Stimulated activated CD4-positive, alpha-beta T cell treated with anti-CD3 and anti-CD28 coated beads, Interleukin-1b, Interleukin-23, amount 100 ng/mL, for 48 hours (primary cell): ENCODE measurements at places on chromosomes 6 and 20.

DNA sequence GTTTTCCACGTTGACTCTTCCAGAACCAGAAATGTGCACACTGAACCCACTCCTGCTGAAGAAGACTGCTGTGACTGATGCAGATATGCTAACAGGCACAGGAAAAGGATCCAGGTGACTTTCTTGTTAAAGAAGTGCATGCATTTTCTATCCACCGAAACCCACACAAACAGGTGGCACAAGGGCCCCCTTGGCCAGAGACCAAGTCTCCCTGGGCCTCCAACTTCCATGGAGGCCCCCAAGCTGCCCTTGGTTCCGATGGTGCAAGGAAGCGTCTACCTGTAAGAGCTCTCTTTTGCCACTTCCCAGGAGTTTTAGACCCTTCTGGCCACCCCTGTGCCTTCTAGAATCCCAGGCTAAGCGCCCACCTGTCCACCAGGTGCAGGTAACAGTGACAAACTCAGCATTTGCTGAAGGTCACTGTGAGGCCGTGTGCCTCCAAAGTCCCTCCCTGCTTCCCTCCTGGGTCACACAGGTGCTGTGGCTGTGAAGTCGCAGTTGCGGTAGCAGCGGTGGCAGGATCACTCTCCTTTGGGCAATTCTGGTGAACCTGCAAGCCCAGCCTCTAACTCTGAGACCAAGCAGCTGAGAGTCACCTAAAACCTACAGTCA is 134.8 kb downstream of the PXDC1 start:
- no peak for DNase-seq

DNA sequence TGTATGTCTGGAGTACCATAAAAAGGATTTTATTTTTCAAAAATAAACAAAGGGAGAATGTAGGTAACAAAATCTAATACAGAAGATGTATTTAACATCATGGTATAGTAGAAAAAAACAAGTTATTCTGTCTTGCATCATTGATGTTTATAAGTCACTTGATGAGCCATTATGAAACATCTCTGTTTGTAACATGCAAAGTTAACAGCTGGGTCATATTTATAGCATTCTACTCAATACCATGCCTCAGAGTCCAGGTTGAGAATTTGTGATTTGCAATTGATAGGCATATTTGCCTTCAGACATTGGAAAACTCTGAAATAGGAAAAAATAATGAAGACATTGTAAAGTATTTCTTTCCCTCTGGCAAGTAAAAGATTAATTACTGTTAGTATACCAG is 52.3 kb upstream of the IL20RA start:
- no peak for DNase-seq

GRCh38 chr6:129893640-129894039 is 32.5 kb upstream of the TMEM244 start:
- DNase-seq, result no peak

GRCh38 chr6:162118706-162119105 is 608.9 kb downstream of the PRKN start:
- no peak for DNase-seq

GRCh38 chr6:146546443-146547043 is 2.9 kb downstream of the RAB32 start:
- no peak for DNase-seq

GRCh38 chr6:25387911-25388310 is 108.7 kb downstream of the CARMIL1 start:
- no peak for DNase-seq
